ENCODE measurements at places on chromosomes 3 and 15.

- no peak for DNase-seq
Measured at GRCh38 chr3:129857899-129858298, 35.6 kb downstream of the TMCC1 start.

GRCh38 chr3:143171141-143171980 is 51.8 kb downstream of the CHST2 start:
- DNase-seq = no peak

- no peak for DNase-seq
Measured at GRCh38 chr3:41126961-41127360, 72.3 kb upstream of the CTNNB1 start.

DNA sequence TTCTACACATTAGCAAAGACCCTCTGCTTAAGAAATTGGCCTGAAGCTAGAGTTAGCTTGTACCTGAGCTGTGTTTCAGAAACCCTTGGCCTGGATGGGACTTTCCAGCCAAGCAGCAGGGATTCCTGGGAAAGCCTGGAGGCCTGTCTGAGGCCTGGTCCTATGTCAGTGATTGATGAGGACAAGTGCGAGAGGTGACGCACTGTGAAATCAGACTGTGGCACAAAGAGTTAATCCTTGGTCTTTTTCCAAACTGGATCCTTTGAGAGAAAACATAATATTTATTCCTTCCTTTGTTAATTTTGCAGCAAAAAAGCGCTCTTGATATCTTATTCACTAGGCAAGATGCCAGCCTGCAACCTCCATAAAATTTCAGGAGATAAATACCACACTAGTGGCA is 225.0 kb upstream of the ATP11B start:
- no peak for DNase-seq

GRCh38 chr15:96336108-96336595 is 5.7 kb downstream of the NR2F2 start:
- no peak for DNase-seq
